ENCODE measurements at places on chromosomes 5 and 9.

GRCh38 chr9:133261753-133262120 lies 13.3 kb downstream of the ABO start:
- no peak for DNase-seq

- DNase-seq, result no peak
Measured at GRCh38 chr9:124260769-124261603, 3.2 kb downstream of the NEK6 start.

- DNase-seq, result no peak
Measured at GRCh38 chr5:110916381-110917049, 155.0 kb upstream of the TSLP start.

- DNase-seq, result no peak
Measured at GRCh38 chr9:4148751-4149150, 151.1 kb downstream of the GLIS3 start.

GRCh38 chr5:31768784-31769183 lies 129.9 kb downstream of the PDZD2 start:
- peak; percentile 29 for DNase-seq

DNA sequence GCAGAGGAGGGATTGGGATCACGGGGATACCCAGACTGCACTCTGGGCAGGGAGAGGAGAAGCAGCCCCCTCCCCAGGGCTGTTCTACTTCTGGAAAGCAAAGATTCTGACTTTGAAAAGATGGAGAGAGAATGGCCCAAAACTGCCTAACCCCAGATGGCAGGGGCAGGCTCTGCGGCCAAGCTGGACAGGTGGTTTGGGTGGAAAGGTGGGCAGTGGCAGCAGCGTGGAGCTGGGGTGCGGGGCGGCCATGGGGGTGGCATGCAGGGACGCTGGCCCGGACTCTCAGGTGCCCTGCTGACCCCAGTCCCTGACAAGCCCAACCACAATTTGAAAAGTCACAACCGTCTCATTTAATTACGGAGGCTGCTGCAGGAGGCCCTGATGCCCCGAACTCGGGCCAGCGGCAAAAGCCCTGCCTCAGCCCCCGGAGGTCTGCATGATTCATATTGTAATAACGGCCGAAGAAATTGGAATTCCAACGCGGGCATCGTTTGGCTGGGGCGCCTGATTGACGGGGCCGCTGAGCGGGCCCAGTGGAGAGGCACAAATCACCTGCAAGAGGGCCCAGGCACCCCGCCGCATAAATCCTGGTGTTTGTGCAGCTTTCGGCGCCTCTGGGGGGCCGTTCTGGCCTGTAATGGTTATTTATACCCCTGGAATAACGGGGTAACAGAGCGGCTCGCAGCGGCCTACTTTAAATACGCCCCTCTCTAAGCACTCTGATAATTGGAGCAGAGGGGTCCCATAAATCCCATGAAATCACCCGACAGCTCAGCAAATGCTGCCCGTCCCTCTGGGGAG lies 41.8 kb upstream of the FCN2 start:
- no peak for DNase-seq

DNA sequence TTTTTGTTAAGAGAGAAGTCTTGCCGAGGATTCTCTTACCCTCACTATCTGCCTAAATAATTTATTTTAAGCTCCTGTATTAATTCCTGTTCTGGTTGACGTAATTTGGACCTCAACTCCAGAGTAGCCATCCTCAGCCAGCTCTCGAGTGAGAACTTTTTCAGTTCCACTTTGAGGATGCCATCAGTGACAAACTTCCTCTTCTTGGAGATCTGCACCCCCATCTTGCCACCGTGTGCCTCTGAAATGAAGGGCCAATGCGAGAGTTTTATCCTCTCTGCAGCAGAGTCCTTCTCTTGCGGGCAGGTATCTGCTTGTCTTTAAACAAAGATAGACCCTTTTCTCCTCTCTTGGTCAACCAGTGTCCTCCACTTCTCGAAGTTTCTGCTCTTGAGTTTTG lies 19.5 kb upstream of the TMEM174 start:
- DNase-seq, result no peak

DNA sequence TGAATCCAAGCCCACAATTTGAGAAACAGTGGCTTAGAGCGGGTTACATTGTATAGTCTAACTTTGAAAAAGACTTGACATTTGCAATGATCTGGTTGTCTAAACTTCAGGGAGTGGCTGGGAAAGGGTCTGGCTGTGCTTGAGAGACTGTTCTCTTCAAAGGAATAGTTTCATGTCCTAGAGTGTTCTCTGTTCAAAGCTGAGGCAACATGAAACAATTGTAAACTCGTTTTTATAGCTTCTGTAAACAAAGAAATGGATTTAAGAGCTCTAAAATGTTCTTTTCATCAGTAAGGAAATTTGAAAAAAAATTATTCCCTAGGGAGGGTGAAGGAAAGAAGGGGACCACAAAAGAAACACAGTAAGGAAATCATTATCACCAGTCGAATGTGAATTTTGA lies 41.6 kb downstream of the FOCAD start:
- no peak for DNase-seq

GRCh38 chr5:15522187-15522520 lies 22.2 kb downstream of the FBXL7 start:
- no peak for DNase-seq

DNA sequence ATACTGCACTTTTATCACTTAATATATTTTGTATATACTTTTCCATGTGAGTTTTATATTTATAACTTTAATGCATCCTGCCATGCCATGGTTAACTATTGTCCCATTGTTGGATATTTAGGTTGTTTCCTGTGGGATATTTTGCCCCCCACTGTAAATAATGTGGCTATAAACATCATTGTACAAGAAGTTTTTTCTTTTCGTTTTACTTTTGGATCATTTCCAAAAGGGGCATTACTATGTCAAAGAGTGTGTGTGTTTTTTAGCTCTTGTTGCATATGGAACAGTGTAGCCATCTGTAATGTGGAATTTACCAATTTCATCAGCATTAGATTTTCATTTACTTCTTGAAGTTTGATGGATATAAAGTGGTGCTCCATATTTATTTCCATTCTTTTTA lies 13.3 kb downstream of the ITGA2 start:
- no peak for DNase-seq

GRCh38 chr9:27627188-27627564 lies 53.9 kb upstream of the C9orf72 start:
- peak; percentile 21 for DNase-seq

DNA sequence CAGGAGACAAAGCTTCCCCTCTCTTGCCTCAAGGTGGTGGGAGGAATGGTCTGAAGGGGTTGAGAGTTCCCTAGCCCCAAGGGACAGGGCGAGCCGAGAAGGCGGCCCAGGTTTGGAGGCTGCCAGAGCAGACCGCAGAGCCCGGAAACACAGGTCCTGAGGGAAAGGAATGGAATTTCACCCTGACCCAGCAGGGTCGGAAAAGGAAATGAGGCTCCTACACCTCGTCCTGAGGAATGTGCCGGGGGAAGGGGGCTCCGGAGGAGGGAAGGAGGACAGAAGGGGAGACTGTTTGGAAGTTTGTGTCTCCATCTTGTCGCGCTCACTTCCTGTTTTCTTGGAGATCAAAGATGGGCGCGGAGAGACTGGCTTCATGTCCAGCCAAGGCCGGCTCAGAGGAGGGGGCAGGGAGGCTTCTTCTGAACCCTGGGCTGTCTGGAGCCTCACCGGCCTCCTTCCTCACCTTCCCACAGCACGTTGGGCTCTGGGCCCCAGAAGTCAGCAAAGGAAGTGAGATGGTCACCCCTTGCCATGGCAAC lies 9.6 kb downstream of the ENG start:
- peak; percentile 60 for DNase-seq

- peak; percentile 44 for DNase-seq
Measured at GRCh38 chr5:41869151-41869723, 988 bp downstream of the OXCT1 start.

Data from iPS-NIHi11 (cell line).